T-cell (primary cell): ENCODE measurements at places on chromosomes 1 and 21.

GRCh38 chr1:213719462-213719861, 268.3 kb upstream of the PROX1 start:
- no peak for DNase-seq

- DNase-seq, result no peak
Measured at GRCh38 chr1:60636946-60637345, 445.4 kb upstream of the NFIA start.

DNA sequence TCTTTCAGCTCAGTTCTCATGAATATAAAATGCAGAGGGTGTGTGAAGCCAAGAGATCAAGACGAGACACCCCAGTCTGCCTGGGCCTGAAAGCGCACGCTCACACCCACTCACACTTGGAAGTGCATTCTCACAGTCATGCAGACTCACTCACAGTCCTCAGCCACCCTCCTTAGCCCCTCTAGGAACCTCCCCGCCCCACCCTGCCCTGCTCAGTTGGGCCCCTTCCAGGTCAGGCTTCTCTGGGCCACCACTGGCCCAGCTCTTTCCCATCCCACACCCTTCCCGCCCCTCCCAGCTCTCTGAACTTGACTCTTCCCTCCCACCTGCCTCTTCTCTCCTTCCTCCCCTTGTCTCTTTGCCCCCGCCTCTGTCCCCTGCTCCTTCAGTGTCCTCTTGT, 93.8 kb downstream of the EPHB2 start:
- no peak for DNase-seq

GRCh38 chr21:33368124-33368523, 35.1 kb upstream of the IFNGR2 start:
- no peak for DNase-seq

DNA sequence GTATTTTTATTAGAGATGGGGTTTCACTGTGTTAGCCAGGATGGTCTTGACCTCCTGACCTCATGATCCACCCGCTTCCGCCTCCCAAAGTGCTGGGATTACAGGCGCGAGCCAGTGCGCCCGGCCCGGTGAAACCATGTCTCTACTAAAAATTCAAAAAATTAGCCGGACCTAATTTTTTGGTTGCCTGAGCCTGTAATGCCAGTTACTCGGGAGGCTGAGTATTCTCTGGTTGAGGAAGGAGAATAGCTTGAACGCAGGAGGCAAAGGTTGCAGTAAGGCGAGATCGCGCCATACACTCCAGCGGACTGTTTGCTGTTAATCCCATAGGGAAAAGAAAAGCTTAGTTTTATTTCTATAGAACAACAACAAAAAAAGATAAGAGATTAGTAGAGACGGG, 29.9 kb upstream of the HJV start:
- no peak for DNase-seq

- no peak for DNase-seq
Measured at GRCh38 chr1:118987468-118988185, 516 bp downstream of the TBX15 start.

GRCh38 chr1:10271869-10272268, 61.5 kb downstream of the KIF1B start:
- no peak for DNase-seq

DNA sequence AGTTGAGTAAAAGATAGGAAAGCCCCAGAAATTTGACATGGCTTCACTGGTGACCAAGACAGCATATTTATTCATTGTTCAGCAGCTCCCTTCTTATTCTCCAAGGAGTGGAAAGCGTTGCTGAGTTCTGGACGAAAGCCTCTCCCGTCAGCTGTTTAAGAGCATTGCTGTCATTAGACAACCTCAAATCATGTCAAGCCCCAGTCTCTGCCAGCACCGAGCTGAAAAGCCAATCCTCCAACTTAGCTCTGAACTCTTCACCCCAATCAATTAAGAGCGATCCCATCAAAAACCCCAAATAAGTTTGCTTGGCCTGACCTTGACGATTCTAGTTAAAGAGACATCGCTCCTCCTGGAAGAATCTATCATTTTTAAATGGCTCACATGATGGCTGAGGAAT, 110.8 kb downstream of the PLPP3 start:
- DNase-seq, result no peak

GRCh38 chr1:151513626-151514121, 2.5 kb downstream of the CGN start:
- no peak for DNase-seq

DNA sequence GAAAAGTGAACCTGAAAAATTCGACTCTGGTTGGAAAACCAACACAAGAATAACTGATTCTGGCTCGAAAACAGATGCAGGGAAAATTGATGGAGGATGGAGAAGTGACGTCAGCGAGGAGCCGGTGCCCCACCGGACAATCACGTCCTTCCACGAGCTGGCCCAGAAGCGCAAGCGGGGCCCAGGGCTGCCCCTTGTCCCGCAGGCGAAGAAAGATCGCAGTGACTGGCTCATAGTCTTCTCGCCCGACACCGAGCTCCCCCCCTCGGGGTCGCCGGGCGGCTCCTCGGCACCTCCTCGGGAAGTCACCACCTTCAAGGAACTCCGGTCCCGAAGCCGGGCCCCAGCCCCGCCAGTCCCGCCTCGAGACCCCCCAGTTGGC, 1.9 kb downstream of the RUSC1 start:
- DNase-seq, result no peak

- DNase-seq, result no peak
Measured at GRCh38 chr1:203592730-203593129, 33.9 kb upstream of the ATP2B4 start.

GRCh38 chr1:41482001-41482765, 2.3 kb downstream of the EDN2 start:
- DNase-seq, result no peak

- no peak for DNase-seq
Measured at GRCh38 chr1:29700491-29700890, 464.2 kb downstream of the PTPRU start.

GRCh38 chr1:206960676-206961386, 9.4 kb downstream of the FCAMR start:
- DNase-seq, result no peak

GRCh38 chr1:172143384-172144055, 277.0 kb upstream of the C1orf105 start:
- DNase-seq, result no peak

- DNase-seq, result no peak
Measured at GRCh38 chr1:20787840-20788795, 1.0 kb upstream of the HP1BP3 start.

GRCh38 chr1:94552071-94552586, 10.6 kb upstream of the F3 start:
- DNase-seq, result no peak

GRCh38 chr1:186519982-186520381, 59.1 kb upstream of the PDC start:
- no peak for DNase-seq

GRCh38 chr1:88528792-88529191, 155.3 kb upstream of the PKN2 start:
- no peak for DNase-seq

DNA sequence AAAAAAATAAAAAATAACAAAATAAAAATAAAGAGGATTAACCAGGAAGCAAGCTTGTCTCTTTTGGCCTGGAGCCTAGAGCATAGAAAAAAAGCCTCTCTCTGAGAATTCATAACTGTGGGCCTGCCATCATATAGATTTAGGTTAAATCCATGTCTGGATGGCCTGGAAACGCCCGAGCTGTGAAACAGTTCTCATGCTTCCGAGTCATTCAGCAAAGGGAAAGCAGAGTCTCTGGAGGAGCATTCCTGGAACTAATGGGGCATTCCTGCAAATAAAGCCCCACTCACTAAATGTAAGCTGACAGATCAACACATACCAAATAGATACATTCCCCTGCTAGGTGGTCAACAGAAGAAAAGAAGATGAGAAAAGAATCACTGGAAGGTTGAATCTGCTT, 75.8 kb upstream of the GNG4 start:
- DNase-seq, result no peak

DNA sequence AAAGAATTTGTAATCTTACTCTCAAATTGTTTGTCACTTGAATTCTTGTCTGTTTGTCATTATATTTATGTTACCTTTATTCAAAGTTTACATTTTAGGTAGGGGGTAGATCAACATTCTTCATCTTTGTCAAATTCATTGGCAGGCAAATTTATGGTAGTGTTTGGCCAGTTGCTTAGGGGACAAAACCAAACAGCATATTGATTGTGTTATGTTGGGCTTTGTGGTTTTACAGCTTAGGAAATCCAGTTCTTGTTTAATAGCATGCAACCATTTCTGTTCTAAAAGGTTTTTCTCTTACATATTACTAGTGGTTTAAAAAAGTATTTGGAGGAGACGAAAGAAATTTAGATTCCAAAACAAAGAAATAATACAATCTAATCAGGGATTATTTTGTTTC, 91.4 kb downstream of the HMCN1 start:
- no peak for DNase-seq

DNA sequence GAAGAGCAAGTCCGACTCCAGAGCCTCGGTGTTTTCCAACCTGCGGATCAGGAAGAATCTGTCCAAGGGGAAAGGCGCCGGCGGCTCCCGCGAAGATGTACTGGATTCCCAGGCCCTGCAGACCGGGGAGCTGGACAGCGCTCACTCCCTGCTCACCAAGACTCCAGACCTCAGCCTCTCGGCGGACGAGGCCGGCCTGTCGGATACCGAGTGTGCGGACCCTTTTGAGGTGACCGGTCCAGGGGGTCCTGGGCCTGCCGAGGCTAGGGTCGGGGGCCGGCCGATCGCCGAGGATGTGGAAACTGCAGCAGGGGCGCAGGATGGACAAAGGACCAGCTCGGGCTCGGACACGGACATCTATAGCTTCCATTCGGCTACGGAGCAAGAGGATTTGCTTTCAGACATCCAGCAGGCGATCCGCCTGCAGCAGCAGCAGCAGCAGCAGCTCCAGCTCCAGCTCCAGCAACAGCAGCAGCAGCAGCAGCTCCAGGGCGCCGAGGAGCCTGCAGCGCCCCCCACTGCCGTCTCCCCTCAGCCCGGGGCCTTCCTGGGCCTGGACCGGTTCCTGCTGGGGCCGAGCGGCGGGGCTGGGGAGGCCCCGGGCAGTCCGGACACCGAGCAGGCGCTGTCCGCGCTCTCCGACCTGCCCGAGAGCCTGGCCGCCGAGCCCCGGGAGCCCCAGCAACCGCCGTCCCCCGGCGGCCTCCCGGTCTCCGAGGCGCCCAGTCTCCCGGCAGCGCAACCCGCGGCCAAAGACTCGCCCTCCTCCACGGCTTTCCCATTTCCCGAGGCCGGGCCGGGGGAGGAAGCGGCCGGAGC, 827 bp downstream of the FMN2 start:
- no peak for DNase-seq
